ENCODE measurements at places on chromosomes 12 and 14.

- DNase-seq, result no peak
Measured at GRCh38 chr12:117365049-117365616, 3.7 kb upstream of the NOS1 start.

- DNase-seq, result no peak
Measured at GRCh38 chr12:7073946-7074345, 13.4 kb downstream of the C1S start.

- DNase-seq, result no peak
Measured at GRCh38 chr14:100725587-100726387, 905 bp upstream of the DLK1 start.

DNA sequence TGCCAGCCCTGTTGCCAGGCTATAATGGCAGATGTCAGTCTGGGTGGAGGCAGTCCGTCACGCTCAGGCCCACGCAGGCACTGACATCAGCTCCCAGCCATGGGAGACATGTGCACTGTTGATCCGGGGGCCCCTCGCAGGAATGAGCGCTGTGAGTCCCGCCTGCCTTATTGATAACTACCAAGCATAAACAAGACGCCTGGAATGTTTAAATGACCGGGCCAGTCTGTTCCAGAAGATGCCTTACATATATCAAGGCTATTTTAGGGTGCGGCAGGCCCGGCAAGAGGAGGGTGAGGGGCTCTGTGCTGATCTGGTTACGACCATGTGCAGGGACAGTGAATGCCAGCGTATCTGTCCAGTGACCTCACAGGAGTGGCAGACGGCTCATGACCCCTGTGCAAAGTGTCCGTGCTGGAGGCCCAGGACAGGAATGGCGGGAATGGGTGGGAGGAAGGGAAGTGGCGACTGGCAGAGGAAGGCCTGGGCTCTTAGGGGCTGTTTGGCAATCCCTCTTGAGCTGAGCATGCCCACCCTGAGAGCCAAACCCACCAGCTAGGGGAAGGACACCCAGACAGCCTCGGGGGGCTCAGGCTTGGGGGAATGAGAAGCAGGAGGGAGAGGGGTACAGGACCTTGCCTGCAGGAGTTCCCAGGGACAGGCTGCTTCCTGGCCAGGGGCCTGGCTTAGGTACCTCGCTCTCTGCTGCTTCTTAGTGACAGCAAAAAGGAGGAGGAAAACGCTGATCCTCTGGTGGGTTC is 49.3 kb downstream of the DLK1 start:
- no peak for DNase-seq

DNA sequence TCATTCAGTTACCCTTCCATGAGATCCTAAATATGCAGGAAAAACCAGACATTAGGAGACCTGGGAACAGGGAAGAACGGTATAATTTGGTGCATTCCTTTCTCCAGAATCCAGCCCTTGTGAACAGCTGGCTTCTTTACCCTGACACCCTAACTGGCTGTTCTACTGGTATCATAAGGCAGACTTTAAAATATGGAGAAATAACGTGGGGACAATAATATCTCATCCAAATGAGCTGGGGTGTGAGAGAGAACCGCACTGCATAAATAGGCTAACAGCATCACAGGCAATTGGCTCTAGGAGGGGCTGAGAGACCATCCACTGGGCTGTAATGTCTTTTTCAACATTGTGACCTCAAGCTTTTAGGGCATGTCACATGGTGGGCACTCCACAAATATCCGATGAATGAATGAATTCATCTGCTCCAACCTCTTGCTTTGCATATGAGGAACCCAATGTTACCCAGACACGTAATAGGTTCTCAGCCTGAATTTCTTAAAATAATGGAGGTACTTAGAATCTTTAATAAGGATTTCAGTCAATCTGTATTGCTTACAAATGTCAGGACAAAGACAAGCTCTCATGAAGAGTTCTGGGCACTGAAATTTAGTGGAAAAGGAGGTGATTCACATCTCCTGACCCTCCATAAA is 157.9 kb downstream of the SAMD4A start:
- no peak for DNase-seq

GRCh38 chr12:50212071-50212467 is 44.9 kb upstream of the CERS5 start:
- DNase-seq, result no peak

- DNase-seq, result no peak
Measured at GRCh38 chr14:29805415-29806123, 122.1 kb downstream of the PRKD1 start.

GRCh38 chr14:22653012-22653621 is 9.0 kb upstream of the OR6J1 start:
- DNase-seq, result no peak

- DNase-seq, result no peak
Measured at GRCh38 chr12:51395283-51396230, 4.4 kb upstream of the GALNT6 start.

DNA sequence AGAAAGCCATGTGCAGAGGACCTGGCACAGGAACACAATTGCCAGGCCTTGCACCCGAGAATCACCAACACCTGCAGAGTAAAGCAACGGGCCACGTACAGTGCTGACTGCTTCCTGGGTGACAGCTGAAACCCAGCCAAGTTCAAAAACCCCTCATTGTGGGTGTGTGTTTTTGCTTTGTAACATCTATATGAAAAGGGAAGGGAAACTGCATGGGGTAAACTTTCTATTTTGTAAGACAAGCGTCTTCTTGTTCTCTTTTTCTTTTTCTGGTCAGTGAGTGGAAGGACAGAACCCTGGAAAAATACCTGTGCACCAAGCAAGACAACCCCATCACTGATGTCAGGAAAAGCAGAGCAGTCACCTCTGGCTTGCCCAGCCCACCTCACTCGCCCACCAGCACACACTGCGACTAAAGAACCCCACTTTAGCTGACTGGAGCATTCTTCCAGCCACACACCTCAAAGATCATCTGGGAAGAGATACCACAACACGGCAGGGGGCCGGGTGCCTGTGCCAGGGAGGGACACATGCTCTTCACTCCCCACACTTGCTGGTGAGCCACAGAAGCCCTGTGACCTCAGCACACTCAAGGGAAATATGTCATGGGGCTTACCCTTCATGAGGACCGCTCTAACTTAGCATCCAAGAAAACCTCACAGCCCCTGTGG is 172.3 kb downstream of the NDUFA12 start:
- peak; percentile 22 for DNase-seq

GRCh38 chr12:114414866-114415524 is 9.1 kb upstream of the TBX5 start:
- no peak for DNase-seq

- DNase-seq, result no peak
Measured at GRCh38 chr12:118428643-118429042, 52.3 kb downstream of the SUDS3 start.

GRCh38 chr12:87793131-87793530 is 236.1 kb downstream of the C12orf50 start:
- no peak for DNase-seq

- DNase-seq, result no peak
Measured at GRCh38 chr14:30882431-30882830, 8.1 kb downstream of the COCH start.

GRCh38 chr12:47396902-47397663 is 308.7 kb downstream of the RPAP3 start:
- DNase-seq, result no peak

GRCh38 chr12:31626270-31626995 is 33.1 kb upstream of the ETFBKMT start:
- DNase-seq, result no peak

DNA sequence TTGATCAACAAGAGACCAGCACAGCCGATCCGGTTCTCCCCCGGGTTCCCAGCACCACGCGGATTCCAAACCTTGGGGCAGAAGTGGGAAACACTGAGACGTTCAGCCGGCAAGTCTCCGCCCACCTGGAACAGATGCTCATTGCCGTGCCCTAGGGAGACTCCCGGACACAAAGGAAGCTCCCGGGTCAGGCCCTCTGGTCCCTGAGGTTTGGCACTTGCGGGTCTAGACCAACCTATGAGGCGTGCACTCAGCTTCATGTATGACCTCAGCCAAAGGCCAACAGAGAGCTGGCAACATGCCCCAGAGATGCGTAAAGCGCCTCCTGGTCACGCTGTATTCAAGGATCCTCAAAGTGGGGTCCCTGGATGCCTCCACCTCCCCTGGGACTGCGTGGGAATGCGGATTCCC is 2.5 kb downstream of the RIMBP2 start:
- no peak for DNase-seq

- DNase-seq, result no peak
Measured at GRCh38 chr12:39105111-39105510, 199.7 kb upstream of the CPNE8 start.

GRCh38 chr14:99275222-99275584 is 3.2 kb upstream of the BCL11B start:
- no peak for DNase-seq

DNA sequence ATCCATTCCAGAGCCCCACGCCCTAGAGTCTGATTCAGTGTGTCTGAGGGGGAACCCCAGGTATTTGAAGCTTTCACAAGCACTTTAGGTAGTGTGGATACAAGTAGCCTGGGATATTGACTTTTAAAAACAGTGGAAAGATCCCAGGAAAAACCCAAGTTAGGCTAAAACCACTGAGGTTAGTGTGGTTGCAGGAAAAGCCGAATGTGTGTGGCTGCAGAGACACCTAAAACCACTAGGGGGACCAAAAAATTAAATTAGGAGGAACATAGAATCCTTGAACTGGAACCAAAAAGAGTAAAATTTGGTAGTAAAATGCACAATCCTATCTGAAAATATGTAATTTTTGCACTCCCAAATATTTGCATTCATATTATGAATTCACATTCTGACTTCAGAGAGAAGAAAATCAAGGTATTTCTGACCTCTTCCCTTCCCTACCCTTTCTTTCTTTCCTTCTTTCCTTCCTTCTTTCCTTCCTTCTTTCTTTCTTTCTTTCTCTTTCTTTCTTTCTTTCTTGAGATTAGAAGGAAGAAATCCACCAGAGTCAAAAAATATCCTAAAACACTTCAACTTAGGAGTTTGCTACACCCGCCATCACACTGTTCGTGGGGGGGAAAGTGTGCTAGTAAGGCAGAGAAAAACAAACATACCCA is 37.8 kb downstream of the SLCO1A2 start:
- DNase-seq, result no peak

- DNase-seq, result no peak
Measured at GRCh38 chr12:31517994-31518393, 72.9 kb downstream of the DENND5B start.

DNA sequence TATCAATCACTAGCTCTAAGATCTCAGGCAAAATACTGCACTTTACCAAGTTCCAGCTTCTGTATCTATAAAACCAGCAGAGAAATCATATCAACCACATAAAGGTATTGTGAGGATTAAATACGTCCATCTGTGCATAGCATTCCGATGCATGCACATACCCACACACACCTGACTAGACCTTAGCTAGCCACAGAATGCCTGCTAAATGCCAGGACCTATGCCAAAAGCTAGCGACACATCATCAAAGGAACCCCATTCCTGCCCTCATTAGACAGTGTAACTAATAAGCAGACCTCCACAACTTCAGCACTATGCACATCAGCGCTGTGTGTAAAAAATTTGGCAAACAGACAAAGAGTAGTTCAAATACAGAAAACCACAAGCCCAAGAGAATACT is 185.2 kb downstream of the SLC2A13 start:
- no peak for DNase-seq

DNA sequence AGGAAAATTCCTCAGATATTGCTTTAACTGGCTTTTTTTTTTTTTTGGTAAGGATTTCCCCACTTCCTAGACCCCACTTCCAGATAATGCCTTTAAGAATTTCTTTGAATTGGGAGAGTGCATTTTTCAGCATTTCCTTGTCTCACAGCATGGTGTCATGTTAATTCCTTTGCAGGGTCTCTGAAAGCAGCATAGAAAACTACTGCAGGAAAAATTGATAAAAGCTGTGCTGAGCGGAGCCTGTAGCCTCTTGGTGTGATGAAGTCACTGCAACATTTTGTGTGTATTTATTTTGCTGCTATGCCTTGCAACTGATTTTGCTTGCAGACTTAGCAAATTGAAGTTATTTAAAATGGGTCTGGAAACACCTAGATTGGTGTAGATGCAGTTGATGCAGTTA is 2.7 kb downstream of the ANO4 start:
- DNase-seq, result no peak

DNA sequence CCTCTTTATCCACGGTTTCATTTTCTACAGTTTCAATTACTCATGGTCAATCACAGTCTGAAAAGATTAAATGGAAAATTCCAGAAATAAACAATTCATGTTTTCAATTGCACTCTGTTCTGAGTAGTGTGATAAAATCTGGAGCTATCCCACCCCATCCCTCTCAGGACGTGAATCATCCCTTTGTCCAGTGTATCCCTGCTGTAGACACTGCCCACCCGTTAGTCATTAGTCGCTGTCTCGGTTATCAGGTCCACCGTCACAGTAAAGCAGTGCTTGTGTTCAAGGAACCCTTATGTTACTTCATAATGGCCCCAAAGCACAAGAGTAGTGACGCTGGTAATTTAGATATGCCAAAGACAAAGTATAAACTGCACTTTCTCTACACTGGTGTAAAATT is 141.0 kb upstream of the LMNTD1 start:
- DNase-seq, result no peak

GRCh38 chr12:6507102-6507998 is 13.4 kb downstream of the NCAPD2 start:
- DNase-seq, result no peak

DNA sequence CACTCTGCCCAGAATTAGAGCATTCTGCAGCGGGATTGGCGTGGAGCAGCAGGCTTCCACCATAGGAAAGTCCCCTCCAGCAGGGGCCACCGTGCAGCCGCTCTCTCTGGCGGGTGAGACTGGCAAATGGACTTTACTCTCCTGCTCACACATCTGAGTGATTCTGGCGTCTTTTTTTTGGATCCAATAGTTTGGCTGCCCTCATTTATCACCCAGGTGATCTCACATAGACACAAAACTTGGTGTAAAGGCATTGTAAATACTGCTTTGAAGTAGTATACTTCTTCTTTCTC is 130.3 kb downstream of the TGFB3 start:
- no peak for DNase-seq

GRCh38 chr12:6921996-6922946 is 5.5 kb upstream of the ATN1 start:
- DNase-seq, result no peak

GRCh38 chr12:80282226-80282625 is 161.8 kb upstream of the PTPRQ start:
- no peak for DNase-seq

GRCh38 chr14:103881268-103882201 is 34.2 kb upstream of the PPP1R13B start:
- no peak for DNase-seq

- no peak for DNase-seq
Measured at GRCh38 chr14:94673781-94674231, 61.6 kb downstream of the SERPINA3 start.

- no peak for DNase-seq
Measured at GRCh38 chr12:45726603-45727300, 2.8 kb upstream of the ARID2 start.

GRCh38 chr14:49483268-49483667 is 102.9 kb downstream of the RPS29 start:
- DNase-seq, result no peak
